ENCODE measurements at places on chromosomes 1 and 21.

- DNase-seq, result no peak
Measured at GRCh38 chr21:18174370-18174769, 70.3 kb upstream of the CHODL start.

DNA sequence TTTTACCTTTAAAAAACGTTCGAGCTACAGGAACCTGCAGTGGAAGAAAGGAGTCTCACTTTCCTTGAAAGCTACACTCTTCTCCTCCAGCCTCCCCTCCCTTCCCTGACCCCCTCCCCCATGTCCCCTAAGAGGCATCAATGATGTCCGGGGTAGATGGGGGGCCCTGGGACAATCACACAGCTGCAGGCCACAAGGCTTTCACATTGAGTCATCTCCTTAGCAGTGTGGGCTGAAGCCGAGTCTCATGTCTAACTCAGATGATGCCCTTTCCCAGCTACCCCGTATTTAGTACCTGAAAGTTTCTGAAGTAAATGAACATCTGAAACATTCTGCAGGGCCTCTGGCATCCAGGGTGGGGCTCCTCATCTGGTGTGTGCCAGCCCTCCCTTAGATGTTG is 6.3 kb upstream of the GPR25 start:
- no peak for DNase-seq

DNA sequence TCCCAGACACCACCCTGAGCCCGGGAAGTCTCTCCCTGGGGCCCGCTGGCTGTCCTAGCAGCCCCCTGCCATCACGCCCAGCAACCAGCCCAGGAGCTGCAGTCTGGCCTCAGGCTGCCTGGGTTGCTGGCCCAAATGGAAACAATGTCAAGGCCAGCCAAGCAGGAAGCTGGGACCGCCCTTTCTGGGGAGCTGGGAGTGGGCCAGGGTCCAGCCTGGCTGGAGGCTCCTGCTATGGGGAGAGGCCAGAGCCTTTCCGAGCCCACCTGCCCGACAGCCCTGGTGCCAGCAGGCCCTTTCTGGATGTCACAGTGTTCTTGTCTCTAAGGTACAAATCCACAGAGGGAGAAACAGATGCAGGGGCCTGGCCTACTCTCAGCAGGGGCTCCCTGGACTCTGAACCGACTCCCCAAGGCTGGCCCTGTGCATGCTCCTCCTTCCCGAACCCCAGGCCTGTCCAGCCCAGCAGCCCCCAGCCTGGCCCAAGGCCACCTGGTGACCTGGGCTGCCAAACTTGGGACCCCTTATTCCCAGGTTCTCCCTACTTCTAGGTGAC is 1.2 kb upstream of the MMEL1 start:
- peak; percentile 30 for DNase-seq

GRCh38 chr1:4916610-4917009 is 262.2 kb downstream of the AJAP1 start:
- DNase-seq, result no peak

GRCh38 chr1:24745711-24746413 is 615 bp downstream of the CLIC4 start:
- DNase-seq, result peak; percentile 57

DNA sequence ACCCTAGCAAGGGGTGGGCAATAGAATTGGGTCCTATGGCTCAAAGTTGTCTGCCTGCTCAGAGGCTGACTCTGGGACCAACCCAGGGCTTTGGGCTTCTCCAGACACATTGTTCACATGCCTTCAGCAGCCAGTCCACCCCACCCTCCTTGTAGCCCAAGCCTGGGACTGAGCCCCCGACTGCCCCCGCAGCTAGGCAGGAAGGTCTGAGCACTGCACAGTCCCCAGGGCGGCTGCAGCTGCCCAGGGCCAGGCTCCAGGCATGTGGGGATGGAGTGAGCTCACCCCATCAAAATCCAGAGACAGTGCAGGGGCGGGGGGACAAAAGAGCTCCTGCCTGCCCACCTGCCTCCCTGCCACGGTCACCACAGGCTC is 35.6 kb downstream of the HSPG2 start:
- peak; percentile 82 for DNase-seq

- DNase-seq, result peak; percentile 31
Measured at GRCh38 chr1:156467385-156467784, 33.2 kb downstream of the MEF2D start.

- DNase-seq, result no peak
Measured at GRCh38 chr1:117556976-117557375, 48.9 kb upstream of the TENT5C start.

DNA sequence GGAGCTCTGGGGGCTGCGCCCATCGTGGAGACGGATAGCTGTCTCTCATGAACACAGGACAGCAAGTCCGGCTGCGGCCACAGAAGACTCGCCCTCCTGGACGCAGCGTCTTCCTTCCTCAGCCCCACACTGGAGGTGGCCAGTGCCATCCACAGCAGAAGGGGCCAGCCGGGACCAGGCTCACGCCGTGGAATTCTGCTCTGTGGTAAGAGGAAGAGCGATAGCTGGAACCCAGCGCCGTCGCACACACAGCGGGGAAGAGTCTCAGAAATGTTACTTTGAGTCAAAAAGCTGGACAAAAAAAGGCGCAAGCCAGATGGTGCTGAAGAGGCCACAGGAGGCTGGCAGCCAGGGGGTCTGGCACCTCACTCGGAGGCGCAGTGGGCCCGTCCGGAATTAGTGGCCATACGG is 113.9 kb upstream of the COL6A1 start:
- DNase-seq, result no peak

- DNase-seq, result no peak
Measured at GRCh38 chr1:105872817-105873216, 1183.7 kb upstream of the PRMT6 start.

DNA sequence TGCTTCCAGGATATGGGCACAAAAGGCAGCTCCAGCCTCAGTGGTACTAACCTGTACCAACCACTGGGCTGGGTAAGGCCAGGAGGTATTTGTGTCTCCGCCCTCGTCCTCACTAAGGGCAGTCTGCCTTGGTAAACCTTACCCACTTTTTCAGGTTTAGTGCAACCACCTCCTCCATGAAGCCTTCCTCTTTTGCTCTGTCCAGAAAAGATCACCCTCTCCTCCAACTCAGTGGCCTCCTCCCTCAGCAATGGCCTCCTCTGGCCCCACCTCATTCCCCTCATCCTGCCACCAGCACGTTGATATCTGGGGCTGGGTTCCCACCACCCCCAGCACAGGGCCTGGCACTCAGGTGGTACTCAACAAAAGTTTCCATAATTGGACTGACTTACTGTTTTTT is 161.5 kb downstream of the GRIK3 start:
- DNase-seq, result no peak

DNA sequence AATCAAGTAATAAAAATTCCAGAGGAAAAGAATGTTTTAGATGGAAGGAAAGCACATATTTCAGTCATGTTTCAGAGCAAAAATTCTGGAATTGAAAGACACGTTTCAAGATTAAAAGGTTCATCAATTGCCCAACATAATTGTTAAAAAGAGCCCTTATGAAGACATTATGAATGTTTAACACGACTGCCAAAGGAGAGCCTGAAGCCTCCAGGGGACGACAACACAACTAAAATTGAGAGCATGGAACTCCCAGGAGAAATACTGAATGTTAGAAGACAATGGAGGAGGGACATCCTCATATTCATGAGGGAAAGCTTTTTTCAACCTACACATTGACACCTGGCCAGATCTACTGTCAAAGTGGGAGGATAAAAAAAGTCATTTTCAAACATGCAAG is 16.0 kb downstream of the OR2T11 start:
- DNase-seq, result no peak

GRCh38 chr1:178358456-178358855 is 138.3 kb downstream of the CLEC20A start:
- DNase-seq, result no peak

DNA sequence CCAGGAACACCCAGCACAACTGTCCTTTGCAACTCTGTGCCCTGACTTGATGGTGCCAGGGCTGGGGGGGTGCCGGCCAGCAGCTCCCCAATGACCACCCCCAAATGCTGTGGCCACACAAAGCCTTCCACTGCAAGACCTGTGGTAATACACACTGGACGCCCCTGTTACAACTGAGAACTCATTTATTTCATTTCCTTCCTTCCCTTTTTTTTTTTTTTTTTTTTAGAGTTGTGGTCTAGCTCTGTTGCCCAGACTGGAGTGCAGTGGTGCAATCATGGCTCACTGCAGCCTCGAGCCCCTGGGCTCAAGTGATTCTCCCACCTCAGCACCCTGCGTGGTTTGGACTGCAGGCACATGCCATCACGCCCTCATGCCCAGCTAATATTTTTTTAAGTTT is 25.2 kb downstream of the TP73 start:
- DNase-seq, result peak; percentile 11

DNA sequence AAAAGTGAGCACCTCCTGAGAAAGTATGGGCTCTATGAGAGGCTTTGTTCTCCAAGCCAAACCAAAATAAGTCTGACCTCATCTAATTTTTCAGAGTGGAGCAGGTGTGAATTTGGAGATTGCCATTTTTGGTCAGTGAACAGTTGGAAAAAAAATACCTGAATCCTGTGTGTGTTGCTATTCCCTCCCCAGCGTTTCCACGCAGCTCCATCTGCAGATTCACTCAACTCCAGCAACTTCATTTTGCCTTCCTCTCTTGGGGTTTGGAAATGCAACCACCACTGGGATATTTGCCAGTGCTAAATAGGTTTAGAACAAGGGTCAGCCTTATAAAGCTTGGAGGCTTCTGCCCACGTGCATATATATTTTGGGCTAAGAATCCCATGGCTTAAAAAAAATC is 11.2 kb downstream of the CASQ2 start:
- DNase-seq, result no peak

GRCh38 chr1:233916706-233917105 is 12.2 kb downstream of the SLC35F3 start:
- no peak for DNase-seq

- DNase-seq, result no peak
Measured at GRCh38 chr21:42044871-42045495, 26.1 kb upstream of the UMODL1 start.

DNA sequence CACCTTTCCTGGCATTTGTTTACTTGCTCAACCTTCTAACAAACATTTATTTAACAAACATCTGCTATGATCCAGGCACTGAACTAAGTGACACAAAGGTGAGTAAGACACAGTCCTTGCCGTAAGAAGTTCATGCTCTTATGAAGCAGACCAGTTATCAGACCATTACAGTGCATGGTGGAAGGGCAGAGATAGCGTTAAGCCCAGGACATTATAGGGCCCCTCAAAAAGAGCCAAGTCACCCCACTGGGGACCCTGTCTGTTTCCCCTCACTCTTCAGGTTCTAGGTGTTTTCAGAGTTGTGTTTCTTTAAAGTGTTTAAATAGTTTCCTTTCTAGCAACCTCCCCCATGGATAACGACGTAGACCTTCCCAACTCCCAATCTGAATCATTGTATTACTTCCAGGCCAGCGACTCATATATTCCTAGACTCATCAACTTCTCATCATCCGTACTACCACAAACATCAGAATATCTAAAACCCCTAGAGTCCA is 39.3 kb downstream of the TCP10L start:
- no peak for DNase-seq

DNA sequence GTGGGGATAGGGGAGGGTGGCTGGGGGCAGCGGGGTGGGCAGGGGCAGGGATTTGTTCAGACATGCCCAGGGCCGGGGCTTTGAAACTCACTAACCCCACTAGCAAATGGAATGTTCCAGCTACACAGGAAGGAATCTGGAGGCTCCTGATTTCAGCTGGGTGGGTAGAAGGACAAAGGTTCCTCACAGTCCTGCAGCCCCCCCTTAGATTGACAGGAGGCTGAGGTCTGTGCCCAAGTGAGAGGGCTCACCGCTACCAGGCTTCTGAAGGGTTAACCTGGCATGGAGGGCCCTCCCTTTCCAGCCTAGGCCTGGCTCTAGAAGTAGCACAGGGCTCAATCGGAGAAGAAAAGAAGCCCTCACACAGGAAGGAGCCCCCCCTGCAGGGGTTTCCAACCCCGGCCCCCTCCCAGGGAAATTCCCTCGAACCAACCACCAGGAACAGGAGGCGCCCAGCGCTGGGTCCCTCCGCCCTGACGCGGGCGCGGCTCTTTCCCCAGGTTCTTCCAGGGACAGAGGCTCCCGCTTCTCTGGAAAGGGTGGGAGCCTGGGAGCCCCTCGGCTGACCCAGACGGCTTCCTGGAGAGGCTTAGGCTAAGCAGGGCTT is 3.3 kb downstream of the EPHA2 start:
- DNase-seq, result peak; percentile 65
